ENCODE measurements at places on chromosomes 3 and 15.

DNA sequence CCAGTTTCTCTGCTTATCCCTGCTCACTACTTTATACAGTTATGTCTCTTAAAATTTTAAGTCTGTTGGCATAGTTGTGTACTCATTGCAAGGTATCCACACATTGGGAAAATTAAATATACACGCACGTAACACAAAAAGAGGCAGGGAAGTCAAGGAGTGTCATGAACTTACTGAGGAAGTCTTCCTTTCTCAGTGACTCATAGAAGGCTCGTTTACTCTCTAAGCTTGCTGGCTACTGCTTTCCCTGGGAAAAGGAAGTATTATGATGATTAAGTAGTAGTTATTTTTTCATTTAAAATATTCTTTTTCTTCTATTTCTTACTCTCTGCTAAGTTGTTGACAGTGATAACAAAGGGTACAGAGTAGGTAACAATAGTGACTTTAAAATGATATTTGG, 287.3 kb downstream of the UBE2E2 start:
- no peak for DNase-seq

- peak; percentile 56 for DNase-seq
These were observed 817 bp upstream of the PLXNA1 start for GRCh38 chr3:126982126-126982470.

DNA sequence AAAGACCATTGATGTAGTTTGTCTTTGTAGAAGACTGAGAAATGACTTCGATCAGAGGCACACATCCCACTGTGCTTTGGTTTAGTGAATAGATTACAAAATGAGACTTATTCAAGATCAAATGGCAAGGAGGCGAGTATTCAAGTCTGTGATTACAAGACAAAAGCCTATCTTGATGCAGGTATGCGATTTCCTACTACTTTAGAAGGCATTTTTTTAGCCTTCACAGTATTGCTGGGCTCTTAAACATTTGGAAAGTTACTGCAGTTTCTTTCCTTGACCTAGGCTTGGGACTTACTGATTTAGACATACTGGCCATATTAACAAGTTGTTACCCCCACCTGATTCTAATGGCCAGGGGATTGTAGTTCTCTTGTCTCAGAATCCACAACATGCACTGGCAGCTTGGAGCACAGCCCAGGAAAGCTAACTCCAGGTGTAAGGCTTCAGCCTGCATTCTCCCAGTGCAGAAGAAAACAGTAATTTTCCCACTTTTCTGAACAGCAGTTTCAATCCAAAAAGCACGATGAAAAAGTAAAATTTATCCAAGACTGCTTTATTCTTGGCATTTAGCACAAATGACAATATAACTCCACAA, 311.6 kb downstream of the EPHA6 start:
- no peak for DNase-seq

- no peak for DNase-seq
These were observed 3.5 kb downstream of the PLXND1 start for GRCh38 chr3:129602730-129603560.

- no peak for DNase-seq
These were observed 35.9 kb upstream of the CHD2 start for GRCh38 chr15:92864127-92864814.

- no peak for DNase-seq
These were observed 10.8 kb upstream of the LRRC2 start for GRCh38 chr3:46576879-46577278.

- peak; percentile 35 for DNase-seq
These were observed 118.7 kb downstream of the NUP210 start for GRCh38 chr3:13301286-13301987.

DNA sequence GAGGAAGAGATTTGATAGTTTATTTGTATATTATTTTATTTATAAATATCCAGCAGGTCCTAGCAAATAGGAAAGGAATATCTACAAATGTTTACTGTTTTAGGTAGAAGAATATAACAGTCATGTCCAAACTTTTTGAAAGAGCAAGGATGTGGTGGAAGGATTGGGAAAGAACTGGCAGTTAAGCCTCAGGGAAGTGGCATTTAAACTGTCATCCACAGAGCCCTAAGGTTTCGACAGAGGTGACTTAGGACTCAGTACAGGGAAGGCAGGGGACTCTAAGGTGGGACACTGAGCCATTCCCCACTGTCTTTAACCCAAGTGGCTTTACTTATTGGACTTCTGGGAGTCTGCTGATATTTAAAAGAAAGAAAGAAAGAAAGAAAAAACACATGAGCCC, 11.8 kb upstream of the TMEM87A start:
- DNase-seq = no peak

DNA sequence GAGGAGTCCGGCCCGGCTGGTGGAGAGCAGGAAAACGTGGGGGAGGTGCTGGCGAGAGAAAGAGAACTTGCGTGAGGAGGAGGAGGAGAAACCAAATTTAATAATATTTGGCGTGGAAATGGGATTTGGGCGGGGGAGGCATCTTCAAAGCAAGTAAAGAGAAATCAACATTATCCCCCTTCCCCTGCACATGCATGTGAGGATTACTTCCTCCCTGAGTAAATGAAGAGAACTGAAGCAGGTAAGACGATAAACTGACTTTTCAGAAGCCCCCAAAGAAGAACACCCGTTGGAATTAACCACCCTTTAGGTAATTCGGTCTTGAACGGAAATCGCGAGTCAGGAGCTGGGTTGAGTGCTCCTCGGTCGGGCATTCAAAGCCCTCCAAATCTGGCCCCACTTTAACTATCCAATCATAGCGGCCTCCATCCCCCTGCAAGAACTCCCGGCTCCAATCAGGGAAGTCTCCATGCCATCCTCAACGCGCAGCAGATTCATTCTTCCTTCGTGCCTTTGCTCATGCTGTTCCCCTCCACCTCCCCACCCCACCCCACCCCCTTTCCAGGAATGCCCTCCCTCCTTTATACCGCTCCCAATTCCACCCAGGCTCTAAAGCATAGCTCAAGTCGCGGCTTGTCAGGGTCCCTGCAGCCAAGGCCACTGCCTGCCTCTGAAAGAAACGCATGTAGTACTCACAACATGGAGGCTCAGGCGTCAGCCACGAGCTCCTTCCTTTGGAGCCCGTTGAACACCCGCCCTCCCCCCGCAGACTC, 545 bp upstream of the RFX7 start:
- peak; percentile 74 for DNase-seq

GRCh38 chr3:30520699-30521098, 85.7 kb upstream of the TGFBR2 start:
- DNase-seq = no peak

DNA sequence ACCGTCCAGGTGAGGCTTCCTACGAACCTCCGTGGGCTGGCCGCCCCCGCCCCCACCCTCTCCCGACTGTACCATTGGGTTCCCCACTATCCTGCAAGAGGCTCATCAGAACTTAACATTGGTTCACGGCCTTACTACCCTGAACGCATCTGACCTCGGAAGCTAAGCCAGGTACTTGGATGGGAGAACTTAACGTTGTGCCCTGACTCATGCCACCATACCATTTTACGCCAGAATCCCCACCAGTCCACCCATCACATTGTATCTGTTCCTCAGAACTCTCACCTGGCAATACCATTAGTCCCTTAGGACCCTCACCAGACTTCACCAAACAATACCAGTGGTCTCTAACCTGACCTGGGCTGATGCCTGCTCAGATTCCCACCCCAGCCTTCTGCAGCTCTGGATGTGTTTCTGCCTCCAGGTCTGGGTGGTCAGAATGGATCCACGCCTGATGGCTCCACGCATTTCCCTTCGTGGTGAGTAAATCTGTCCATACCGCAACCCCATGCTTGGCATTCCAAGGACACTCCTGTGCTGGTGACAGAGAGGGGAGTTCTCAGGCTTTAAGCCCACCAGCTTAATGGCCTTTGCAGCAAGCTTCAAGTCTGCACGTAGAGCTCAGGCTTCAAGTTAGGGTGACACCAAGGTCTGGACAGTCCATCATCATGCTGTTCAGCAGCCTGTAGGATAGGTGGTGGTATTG, 562 bp downstream of the TCTA start:
- DNase-seq = peak; percentile 23

DNA sequence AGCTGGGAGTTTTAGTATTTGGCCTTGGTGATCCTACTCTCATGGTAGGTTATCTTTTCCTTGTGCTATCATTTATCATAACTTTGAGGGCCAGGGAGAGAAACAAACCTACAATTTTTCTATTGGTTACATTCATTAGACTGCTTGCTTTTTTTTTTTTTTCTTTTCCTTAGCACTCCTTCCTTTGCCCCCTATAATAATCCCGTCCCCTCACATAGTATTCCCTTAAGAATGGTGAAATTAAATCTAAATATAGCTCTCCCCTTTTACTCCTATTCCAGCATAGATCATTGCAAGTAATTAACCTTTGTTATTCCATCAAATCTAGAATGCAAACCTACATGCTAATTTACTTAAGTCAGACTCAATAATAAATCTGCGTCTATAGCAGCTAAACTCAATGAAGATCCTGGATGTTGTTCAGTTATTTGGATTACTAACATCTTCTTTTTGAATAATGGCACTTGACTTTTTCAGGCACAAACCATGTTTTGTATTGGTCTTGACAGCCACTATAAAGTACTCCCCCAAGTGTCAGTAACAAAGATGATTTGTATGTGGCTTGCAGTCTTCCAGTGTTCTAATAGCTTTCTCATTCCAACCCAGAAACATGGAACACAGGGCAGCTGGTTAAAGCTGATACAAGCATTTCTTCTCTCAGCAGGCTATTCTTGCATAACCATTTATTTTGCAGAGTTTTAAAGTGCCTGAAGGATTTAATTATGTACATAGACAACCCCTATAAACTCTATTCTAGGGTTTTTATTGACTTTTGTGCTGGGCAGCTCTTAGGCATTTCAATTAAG, 420.6 kb downstream of the MECOM start:
- DNase-seq = no peak

GRCh38 chr3:117630885-117631284, 921.3 kb downstream of the TUSC7 start:
- no peak for DNase-seq

DNA sequence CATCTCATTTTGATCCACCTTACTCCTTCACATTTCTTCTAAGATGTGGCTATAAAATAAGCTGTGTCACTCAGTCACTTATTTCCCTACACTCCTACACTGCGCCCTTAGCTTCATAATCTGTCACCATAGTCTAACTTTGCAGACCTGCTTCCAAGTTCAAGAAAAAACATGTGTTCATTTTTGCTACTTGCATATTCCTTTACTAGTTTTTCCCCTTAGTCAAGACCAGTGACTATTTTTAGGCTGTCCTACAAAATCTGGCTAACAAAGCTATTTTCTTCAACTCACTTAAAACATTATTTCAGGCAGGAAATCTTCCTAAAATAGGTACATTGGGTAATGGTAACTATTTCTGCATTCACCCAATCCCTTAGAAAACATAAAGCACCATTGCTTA, 272.5 kb downstream of the TBC1D5 start:
- no peak for DNase-seq

GRCh38 chr3:47007001-47007400, 27.5 kb downstream of the NBEAL2 start:
- DNase-seq = no peak

GRCh38 chr3:40615918-40616819, 91.4 kb downstream of the ZNF621 start:
- no peak for DNase-seq

Data from activated CD4-positive, alpha-beta T cell treated with anti-CD3 and anti-CD28 coated beads, Interleukin-10, Interleukin-2, amounts not matched to agents 100 ng/mL and 50 ng/mL, durations not matched to agents 16 hours and 8 hours (primary cell).